Psoas muscle (tissue), 8 donors: ENCODE measurements at places on chromosomes 16 and 17. TPM values are rescaled to one million over a fixed set of nuclear protein-coding genes. Genes with fewer than 3 reads are reported as not detected.

Gene RNF43
- total RNA-seq = not detected

Gene IQCK
- 4.3 TPM for total RNA-seq

Gene CRHR1
- total RNA-seq = not detected

Gene HBZ
- not detected for total RNA-seq

Gene CES4A
- total RNA-seq = 6.8 TPM

Gene HSPB9
- total RNA-seq = not detected

- DNase-seq = no peak
These were observed 1.5 kb upstream of the CARD14 start for GRCh38 chr17:80168371-80168770.

DNA sequence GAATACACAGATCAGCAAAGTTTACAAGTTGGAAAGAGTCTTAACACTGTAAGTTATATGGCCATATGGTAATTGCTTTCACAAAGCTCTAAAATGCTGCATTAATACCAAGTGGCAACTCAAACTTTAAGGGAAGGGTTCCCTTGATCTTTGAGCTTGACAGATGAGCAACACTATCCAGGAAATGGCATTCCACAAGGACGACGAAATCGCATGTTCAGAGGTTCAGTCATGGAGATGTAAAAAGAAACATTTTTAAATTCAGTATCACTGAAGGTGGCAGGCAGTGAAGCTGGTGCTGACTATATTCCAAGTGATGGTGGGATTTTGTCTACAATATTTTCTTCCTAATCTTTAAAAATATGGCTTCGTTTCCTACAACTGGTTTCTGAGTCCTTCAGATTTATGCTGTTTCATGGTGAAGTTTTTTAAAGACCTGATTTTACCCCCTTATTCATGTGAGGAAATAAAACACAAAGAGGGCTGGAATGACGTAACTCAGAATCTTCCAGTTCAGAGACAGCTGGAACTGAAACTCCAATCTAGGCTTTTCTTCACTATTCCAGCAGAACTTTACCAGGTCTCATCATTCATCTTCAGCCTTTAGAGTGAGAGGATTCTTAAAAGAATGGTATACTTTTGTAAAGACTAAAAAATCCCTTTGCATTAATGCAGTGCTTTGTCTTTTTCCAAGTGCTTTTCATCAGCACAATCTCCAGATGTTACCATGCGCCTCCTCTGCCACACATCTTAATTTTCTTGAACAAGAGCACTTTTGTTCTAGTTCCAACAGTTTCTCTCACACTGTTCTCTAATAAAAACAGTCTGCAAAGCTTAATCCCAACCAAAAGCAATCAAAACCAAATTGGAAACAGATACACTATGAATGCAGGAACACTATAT lies 20.2 kb downstream of the CHCT1 start:
- no peak for DNase-seq

- peak; percentile 81 for DNase-seq
These were observed 3.1 kb upstream of the TPPP3 start for GRCh38 chr16:67396159-67397035.

DNA sequence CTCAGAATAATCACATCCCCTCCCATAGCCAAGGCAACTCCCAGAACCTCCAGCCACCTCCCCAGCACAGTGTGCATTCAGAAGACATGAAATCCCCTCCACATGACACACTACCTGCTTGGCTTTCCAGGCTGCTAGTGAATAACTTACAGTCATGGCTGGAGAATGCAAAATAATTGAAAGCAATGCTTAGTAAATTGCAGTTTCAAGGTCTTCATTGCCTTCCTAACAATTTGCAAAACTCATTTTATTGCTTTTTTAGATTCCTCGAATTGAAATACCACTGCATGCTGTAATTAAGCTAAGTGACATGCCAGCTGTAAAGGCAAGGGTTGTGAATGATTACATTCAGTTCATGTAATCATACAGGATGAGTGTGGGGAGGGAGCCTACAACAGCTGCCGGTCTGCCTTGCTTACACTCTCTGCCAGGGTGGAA lies 29.0 kb upstream of the HOXB13 start:
- no peak for DNase-seq

GRCh38 chr17:27233776-27234175 lies 60.1 kb upstream of the WSB1 start:
- no peak for DNase-seq

DNA sequence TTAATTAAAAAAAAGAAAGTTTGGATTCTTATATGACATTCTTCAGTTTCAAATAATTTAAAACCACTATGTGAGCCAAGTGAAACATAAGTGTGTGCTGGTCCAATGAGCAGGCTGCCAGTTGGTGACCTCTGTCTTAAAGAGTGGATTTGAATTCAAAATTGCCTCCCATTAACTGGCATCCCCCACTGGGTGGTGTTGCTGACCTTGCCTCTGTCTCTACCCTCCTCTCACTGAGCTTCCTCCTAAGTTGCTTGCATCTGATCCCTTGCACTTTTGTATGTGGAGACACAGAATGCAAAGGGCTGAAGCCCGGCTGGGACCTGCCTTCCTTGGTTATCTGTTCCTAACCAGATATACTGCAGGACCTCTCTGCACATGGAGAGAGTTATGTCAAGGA lies 160.6 kb downstream of the CYLD start:
- DNase-seq = no peak

DNA sequence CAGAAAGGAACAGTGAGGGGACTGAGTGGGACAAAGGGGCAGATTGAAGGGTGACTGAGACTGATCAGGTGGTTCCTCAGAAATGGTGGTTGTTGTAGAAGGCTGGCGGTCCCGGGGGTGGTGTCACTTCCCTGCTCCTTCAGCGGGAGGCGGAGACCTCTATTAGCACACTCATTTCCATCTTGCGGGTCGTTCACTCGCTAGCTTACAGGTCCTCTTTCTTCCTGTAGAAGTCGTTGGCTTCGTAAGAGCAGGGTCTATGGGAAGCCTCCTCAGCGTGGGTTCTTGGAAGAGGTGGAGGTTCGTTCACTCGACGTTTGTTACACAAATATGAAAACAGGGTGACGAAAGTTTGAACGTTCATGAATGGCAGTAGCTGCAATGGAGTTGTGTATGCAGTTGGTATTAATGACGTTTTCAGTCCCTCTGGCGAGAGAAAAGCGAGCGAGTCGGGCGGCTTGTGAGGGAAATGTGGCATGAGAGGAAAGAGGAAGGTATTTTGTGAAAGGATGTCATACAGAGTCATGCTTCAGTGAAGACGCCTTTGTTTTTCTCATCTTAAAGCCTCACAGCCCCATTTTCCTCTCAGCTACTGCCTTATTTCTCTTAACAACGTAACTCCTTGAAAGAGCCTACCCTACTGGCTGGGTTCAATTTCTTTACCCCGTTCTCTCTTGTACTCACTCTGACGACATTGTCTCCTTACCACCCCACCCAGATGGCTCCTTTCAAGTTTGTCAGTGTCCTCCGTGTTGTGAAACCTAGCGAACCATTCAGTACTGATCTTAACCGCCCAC lies 667 bp downstream of the EFCAB13 start:
- DNase-seq = peak; percentile 53

DNA sequence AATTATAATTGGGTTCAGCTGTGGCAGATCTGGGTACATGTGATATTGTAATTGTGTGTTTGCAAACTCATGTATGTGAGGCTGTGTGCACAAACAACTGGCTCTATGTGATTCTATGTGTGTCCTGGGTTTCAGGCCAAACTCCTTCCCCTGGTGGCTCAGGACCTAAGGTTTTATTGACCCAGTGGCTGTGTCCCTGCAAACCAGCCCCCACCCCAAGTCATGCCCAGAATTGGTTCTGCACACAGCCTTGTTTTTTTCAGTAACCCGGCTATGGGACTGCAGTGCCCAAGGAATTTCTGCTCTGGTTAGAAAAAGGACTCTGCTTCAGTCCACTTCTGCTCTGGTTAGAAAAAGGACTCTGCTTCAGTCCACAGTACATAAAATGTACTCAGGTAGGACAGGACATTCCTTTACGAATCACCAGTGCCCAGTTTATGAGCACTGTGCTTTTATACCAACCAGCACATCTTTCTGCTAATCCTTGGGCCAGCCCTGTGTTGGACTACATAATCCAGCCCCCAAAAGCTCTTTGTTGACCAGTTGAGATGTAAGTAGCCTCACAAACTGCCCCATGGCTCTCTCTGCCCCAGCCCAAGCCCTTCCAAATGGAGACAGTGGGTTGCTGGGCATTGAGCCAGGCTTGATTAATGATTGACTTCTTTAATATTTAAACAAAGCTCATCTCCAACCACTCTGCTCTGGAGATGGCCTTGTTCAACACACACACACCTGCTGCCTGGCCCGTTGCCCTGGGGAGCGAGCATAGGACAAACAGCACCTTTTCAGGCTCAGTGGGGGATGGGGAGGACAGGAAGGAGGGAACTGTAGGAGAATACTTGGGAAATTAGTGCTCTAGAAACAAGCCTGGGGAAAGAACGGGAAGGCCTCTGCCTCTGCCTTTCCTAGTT lies 2.9 kb upstream of the KCNH6 start:
- DNase-seq = no peak

GRCh38 chr17:21174186-21174585 lies 39.8 kb downstream of the TMEM11 start:
- DNase-seq = no peak

DNA sequence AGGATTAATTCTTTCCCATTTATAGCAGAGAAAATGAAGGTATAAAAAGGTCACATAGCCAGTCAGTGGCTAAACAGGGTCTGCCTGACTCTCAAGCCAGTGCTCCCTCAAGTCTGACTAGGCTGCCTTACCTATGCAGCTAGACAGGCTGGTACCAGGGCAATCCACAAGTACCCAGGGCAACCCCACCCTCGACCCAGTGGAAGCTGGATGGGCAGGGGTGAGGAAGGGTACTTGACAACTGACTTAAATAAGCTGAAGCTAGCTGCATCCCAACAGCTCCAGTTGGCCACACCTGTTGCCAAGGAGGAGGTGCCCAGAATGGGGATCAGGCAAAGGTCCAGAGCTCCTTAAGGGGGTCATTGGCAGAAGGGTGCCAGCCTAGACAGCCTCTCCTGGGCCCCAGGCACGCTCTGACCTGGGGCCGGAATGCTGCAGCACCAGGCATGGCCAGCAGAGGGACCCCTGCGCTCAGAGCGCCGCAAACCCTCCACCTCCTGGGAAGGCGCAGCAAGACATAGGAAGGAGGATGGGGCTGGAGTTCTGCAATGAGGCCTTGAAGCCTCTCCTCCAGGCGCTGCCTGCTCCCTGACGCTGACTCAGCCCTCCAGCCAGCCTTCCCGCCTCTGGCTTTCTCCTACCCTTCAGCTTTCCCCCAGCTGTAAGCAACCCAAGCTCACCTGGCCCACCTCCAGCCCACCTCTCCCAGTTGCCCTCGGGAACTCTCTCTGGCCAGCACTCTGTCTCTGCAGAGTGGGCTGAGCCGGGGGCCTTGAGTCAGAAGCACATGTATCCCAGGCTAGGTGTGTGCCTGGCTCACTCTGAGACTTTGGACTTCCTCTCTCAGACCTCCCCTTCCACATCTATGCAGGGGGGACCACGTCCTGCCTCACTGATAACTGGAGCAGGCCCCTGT lies 28.8 kb downstream of the MPP2 start:
- DNase-seq = peak; percentile 85

DNA sequence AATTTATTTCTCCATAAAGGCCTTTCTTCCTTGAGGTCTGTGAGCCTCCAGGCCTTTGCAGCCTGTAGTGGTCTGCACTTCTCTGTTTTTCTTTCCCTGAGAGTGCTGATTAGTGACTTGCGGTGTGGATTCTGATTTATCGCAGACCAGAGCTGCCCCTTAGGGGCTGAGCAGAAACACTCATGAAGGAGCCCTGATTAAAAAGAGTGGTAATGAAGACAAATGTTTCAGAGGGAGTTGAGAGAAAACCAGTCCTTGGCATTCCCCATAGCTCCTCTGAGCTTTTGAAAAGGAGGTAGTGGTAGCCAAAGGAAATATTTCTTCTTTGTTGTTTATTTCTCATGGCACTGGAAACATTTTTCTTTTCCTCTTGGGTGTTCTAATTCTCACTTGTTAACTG lies 268.1 kb upstream of the TBX2 start:
- DNase-seq = no peak

- DNase-seq = no peak
These were observed 34.8 kb upstream of the NDRG4 start for GRCh38 chr16:58464916-58465731.

DNA sequence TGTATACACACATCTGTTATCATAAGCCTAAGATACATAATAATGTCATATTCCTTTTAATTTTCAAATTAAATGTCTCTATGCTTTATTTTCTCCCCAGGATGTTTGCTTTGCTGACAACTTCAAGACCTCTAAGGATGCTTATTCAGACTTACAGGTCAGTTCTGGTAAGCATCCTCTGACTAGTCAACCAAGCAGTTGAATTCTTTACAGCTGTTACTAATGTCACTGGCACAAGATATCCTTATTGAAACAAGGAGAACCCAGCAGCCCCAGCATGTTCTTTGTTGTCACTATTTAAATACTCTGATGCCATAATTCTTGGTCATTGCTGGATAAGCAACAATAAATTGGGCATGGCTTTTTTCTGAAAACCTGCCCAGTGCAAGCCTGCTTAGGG lies 232.3 kb upstream of the PMFBP1 start:
- DNase-seq = no peak

GRCh38 chr17:55433629-55434422 lies 12.2 kb upstream of the MMD start:
- DNase-seq = no peak

DNA sequence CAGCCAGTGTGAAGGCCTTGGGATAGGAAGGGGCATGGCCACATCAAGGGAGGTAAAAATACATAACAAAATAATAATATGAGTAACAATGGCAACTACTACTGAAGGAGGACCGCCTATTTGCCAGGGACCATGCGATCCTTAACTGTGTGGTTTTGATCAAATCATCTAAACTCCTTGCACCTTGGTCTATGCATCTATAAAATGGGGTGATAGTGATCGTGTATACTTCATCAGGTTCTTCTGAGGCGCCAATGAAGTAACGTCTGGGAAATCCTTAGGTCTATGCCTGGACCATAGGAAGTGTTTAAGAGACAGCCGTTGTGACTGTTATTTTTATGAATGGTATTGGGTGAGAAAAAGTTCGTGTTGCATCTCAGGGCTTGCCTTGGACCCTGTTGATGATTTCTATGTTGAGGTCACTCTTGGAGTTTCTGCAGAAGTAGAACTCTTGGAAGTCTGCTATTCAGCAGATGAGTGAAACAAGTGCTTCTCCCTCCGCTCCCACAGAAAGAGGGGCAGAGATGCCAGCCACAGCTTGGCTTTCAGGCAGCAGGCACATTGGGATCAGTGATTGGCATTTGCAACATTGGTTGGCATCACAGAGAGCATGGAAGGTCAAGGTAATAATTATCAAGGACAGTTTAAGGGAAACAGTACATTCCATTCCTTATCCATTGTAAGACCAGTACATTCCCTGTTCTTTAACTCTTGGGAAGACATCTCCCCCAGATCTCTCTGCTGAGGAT lies 63.1 kb downstream of the PRKCB start:
- no peak for DNase-seq

DNA sequence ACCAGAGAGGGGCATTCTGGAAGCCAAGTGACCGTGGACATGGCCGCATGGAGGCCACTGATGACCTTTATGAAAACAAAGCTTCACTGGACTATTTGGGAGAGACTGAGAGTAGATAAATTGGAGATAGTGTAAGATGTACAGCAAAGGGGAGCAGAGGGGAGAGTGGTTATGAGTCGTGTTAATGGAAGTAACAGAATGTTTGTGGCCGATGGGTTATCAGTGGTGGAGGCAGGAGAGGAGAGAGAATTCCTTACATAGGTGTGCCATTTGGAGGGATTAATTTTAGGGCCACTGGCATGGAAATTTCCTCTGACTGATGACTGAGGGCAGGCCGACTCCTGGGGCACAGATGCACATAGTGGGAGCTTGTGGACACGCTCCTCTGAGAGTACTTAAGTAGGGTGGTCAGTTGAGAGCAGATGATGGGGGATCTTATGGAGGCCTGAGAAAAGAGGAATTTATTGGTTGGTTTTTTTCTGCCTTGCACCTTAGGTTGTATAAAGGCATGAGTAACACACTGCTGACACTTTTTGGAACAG lies 19.2 kb downstream of the PRPSAP2 start:
- DNase-seq = no peak
